ENCODE measurements at places on chromosomes 3 and 15.
A peak's percentile ranks its signal among the peaks of the same experiment; 100 is the strongest.

DNA sequence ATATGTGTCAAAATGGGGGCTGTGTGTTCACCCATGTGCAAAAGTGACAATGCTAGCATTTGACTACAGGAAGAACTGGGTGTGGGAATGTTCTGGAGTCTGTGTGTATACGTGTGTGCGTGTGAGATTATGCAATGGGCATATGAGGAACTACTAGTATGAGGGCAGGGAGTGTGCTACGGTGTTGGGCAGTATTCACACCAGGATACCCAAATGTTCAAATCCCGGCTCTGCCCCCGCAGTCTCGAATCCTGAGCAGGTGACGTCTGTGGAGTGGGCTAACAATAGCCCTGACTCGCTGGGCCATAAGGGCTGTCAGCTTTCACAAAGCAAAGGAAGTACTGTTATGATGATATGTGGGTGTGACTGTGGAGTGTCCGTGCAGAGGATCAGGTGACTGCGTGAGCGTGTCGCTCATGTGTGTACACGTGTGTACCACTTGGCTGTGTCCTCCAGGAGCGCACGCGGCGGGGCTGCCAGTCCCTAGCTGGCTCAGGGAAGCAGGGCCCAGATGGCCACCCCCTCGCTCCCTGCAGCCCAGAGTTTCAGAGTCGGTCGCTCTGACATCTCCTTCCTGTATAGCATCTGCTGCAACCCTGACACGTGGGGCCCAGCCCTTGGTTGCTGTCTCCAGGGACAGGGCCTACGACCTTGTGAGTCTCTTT is 27.2 kb downstream of the IQSEC1 start:
- DNase-seq: no peak

GRCh38 chr15:29990035-29990434 is 92.7 kb upstream of the GOLGA8J start:
- DNase-seq: no peak

- no peak for DNase-seq
These were observed 42.1 kb upstream of the EPHB1 start for GRCh38 chr3:134752761-134753461.

- DNase-seq: no peak
These were observed 134.8 kb downstream of the UACA start for GRCh38 chr15:70628549-70628896.

DNA sequence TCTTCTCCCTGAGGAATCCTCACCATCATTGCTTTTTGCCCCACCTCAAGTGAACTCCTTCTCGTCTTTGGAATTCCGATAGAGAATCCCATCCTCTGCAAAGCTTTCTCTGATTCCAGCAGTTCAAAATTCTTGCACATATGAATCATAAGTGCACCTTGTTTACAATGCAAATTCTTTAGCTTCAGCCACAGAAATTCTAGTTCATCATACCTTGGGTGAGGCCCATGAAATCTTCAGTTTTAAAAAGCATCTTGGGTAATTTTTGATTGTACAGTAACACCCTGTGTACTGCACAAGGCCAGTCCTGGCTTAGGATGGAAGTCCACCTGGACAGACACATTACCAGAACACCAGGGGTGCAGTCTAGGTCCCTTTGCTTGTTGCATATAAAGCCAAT is 30.8 kb downstream of the MDFIC2 start:
- no peak for DNase-seq

DNA sequence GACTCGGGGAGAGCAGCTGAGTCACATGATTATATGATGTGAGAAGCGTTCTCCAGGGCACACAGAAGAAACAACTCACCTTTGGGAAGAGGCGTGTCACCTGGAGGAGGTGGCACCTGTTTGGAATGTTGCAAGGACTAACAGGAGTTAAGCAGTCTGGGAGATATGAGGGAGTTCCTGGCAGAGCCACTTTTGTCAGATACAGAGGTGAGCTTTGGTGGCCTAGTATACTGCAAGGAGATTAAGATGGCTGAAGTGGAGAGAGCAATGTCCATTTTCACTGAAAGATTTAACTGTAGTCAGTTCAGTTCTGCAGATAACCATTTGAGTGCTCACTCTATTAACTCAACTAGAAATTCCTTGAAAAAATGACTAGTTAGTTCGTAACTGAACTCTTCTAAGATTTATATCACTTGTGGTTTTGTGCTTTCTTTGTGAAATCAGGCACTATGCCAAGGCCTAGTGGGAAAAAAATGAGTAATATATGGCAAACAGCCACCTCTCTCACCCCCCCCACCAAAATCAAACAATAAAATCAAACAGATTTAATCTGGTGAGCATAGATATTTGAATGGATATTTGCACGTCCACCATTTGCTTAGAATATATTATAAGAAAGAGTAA is 61.3 kb downstream of the CRYBG3 start:
- no peak for DNase-seq

DNA sequence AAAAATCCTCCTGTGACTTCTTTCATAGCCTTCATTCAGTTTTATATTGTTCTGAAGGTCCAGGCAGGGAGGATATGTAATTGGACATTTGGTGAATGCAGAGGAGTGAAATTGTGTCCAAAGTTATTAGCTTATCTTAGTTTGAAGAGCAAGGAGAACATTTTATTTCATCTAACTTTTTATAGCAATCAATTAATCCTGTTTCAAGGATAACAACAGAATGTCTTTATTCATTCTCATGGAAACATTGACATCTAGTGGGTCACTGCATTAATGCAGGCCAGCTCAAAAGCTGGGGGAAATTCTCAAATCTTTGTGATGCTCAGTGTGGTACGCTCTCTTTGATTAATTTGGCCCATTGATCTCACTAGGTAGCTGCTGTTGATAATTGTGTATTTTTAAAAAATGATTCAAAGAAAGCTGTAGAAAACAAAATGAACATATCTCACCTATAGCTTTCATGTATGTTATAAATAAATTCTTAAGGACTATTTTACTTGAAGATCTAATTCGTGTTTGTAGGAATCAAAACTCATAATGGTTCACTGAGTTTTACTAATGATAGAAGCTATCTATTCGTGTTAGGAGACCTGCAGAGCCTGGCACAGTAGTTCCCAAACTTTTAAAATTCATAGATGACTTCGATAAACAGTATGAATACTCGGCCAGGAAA is 150.8 kb upstream of the KCNMB2 start:
- no peak for DNase-seq

DNA sequence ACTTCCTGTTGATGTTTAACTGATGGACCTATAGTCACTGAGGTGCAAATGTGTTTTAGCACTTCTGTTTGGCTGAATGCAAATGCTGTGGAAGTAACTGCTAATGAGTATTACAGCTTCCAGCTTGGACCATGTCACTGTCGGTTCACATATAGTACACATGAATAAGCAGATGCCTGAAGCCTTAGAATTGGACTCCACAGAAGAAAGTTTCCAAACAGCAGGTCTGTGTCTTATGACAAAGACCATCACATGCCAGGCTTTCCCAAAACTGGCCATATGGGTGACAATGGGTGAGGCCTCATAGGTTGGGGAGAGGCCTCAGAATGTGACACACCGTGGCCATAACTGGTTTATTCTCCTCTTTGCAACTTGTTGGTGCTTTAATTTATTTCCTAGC is 241.8 kb downstream of the WNT5A start:
- no peak for DNase-seq

GRCh38 chr15:58762731-58763130 is 8.4 kb upstream of the MINDY2 start:
- no peak for DNase-seq

DNA sequence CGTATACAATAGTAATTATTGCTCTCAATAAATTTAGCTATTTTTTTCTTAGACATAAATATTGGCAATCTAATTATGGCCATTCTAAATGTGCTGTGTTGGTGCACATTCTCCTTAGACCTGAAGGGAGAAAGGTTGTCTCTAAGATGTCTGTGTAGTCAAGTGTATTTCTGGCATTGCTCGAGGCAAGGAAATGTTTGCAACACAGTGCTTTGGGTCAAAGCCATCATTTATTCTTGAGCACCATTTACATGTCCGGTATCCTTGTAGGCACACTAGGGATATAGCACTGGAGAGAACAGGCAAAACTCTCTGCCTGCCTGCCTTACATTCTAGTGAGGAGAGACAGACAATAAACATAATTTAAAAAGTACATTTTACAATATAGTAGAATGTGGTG is 2.6 kb upstream of the PHLDB2 start:
- no peak for DNase-seq

- DNase-seq: peak; percentile 79
These were observed 37.9 kb downstream of the CHRD start for GRCh38 chr3:184417619-184418327.

DNA sequence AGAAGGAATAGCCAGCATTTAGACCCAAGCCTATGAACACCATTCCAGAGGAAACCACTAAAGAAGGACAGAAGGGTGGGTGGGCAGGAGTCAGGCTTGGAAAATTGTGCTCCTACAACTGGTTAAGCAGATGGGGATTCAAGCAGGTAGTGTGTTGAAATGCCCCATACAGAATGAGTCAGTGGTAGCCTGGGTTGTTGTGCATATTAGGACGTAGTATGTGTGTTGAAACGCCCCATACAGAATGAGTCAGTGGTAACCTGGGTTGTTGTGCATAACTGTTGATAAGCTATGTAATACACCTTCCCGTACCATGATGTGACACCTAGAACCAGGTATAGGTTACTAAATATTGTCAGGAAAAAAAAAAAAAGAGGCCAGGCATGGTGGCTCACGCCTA is 34.0 kb downstream of the MINDY4B start:
- DNase-seq: no peak

DNA sequence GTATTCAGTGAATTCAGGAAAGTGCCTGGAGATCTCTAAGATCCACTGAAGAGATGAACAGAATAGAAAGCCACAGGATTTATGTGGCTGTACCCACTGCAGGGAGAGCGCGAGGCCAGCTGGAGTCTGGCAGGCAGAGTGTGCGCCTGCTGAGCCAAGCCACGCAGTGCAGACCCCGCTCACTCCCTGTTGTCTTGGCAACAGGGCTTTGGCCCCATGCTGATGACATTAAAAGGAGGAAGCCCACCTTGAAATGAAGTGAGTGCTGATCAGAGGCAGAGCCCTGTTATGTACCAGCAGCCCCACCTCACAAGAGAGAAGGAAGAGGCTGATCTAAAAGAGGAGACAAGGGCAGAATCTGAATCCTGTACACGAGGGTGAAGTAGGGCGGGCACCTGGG is 36.7 kb downstream of the PXYLP1 start:
- DNase-seq: no peak

DNA sequence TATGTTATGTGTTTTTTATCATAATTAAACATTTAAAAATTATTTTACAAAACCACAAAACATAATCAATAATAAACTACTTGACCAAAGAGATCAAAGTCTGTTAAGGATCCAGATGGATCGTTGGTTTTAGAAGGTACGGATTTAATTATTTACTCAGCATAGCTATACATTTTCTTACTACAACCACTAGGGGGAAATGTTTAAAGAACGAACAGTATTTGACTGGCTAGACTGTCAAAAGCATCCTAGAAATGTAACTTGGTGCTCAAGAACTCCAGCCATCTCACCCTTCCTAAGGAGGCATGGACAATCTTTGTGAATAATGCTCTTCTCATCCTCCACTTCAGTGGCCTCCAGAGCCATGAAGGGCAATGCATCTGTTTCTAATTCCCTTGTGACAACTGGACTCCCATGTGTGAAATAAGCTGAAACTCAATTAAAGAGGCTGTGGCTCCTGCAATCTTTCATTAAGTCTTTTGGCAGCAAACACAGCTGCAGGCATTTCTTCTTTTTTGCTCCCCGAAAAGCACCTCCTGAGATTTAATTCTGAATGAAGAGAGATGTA is 94.7 kb upstream of the TUSC7 start:
- no peak for DNase-seq

DNA sequence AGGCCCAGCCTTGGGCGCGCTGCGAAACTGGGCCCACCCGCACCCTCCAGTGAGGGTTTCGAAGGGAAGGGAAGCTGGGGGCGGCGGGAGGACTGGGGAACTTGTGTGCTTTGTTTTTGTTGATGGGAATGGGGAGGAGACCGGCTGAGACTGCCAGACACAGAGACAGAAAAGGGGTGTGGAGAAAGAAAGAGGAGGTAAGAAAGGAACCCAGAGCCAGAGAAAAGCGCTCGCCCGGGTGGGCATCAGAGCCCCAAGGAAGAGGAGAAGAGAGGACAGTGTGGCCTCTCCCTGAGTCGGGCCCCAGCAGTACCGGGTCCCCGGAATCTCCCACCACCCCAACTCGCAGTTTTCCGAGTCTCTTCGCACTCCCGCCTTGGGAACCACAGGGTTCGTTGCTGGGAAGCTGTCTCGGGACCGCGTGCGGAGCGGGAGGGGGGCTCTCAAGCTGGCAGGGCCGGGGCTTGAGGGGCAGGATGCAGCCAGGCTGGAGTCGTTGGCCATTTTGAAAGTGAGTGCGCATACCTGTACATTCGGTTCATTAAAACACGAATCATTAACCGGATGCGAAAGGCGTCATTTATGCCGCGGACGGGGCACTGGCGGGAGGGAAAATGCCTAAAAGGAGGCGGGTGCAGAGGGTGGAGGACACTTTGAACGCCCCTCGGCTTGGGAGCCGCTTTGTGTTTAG is 3.1 kb downstream of the SKOR1 start:
- DNase-seq: no peak

DNA sequence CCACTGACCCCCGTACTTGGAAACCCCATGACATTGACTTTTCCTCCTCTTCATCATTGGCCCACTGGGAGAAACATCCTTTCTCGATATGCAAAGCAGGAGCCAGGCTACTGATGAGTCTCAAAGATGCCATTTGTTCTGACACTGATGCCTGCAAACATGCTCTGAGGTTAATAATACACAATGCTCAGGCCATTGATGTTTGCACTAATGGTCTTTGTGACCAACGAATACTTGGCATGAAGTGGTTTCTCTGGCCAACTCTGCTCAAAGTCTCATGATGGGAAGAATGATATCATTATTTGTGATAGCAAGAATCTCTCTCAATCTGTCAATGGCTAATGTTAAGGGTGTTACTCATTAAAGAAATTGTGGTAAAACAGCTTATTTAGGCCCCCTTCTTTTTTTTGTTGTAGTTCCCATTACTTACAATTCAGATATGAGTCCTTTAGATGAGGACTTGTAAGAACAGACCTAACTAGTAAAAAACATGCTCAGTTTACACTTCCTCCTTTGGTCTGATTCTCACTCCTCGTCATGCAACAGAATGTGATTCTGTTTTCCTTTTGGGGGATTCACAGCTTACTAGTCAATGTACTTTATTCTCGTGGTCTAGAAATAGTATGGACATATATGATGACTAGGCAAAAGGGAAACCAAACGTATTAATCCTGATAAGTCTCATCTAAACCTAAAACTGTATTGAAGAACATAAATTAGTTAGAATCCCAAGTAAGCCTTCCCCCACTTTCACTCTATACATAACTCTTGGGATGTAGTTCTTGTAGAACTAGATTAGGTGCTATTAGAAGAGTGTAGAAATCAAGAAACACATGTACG is 488.8 kb upstream of the DPPA4 start:
- DNase-seq: no peak

Data from H9 (cell line).